ENCODE measurements at places on chromosomes 16 and 17.
A peak's percentile ranks its signal among the peaks of the same experiment; 100 is the strongest.

DNA sequence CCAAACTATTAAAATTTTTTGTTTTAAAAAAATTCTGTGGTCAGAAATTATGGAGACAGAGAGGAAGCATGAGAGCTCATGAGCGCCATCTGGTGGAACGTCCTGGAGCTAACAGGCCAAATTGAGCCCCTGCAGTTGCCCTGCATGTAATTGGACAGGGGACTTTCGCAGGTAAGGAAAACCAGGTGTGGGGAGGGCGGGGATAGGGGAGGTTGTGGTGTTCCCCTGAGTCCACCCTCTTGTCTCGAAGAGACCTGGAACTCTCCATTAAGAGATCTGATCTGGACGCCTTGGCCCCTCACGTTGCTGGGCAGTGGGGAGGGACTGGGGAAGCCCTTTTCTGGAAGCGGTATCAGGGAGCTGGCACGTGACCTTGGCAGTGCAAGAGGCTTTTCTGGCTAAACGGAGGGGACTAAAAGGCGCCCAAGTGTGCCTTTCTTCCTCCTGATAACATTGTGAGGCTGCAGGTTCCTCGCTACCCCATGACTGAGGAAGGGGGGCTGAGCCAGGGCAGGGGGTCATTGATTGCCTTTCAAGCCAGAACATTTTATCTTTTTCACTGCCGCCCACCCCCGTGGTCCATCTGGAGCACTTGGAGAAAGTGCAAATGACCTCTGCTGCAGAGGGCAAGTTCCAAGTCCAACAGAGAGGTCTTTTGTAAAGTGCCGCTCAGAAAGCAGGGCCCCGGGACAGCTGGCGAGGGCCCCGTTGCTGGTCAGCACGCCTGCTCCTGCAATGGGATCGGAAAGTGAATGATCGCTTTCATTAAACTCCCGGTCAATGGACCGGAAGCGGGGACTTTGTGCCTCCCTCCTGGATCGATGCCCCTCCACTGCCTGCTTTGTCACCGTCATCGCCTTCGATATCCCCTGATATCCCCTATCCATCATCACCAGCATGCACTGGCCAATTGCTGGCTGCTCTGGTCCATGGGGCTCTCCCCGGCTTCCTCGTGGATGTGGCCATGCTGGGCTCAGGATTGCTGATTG, 18.4 kb downstream of the PDILT start:
- peak; percentile 59 for DNase-seq

DNA sequence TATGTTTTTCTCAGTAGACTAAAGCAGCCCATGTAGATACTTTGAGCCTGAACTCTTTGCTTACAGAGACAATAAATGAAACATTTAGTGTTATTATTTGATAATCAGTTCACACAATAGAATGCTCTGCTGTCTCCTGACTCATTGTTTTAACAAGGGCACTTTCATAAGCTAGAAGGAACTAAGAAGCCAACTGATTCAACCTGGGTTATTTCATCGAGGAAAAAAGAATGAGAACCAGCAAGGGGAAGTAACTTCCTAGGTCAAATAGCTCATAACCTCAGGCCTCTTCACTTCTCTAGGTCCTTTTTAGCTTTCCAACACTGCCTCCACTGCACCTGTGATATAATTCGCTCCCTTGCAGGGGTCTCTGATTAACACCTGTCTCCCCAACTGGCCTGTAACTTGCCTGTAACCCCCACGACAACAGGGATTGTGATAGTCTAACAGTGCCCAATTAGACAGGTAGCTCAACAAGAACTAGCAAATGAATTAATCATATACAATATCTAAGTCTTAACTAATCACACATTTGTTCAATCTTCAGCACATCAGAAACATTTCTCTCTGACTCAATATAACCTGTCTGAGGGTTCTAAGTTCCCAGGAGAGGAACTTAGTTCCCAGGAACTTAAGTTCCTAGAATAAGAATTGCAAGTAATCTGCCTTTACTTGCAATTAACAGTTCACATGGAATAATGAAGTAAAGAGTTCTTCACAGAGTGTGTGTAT, 34.8 kb downstream of the RFFL start:
- no peak for DNase-seq

GRCh38 chr17:47731396-47731795, 1.6 kb upstream of the TBX21 start:
- no peak for DNase-seq

DNA sequence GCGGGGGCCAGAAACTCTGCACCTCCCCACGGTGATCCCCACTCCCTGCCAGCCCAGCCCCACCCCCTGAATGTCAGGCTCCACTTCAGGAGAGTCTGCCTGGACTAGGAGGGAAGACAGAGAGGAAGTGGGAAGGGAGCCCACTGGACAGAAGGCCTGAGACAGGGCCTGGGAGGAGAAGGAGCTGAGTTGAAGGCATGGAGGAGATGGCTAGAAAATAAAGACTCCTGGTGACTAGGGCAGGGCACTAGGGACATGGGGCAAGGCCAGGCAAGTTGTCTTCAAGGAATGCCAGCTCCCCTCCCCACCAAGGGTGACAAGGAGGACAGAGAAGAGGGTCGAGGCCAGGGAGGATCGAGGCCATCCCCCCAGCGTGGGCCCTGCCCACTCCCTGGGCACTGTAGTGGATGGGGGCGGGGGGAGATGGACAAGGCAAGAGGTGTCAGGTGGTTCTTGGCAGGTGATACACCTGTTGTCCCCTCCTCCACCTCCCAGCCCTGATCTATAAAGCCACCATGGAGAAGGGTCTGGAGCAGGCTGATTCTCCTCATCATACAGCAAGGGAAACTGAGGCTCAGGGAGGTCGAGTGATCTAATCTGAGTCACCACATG, 19.7 kb downstream of the SRCIN1 start:
- no peak for DNase-seq

DNA sequence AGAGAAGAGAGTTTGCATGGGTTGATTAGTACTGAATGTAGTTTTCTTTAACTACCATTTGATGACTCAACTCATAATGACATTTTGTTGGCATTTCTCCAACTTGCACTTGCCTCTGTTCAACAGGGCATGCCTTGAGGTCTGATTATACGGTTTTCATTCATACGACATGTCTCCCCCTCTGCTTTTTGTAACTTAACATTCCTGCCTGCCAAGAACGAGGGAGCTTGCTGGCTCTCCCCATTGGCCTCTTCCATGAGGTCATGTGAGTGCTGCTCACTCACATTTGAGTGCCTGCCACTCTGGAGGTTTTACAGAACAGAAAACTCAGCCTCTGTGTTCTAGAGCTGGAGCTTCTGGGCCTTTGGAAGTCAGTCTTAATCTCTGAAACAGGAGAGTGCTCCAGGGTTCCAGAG, 19.7 kb downstream of the MAP2K6 start:
- no peak for DNase-seq

DNA sequence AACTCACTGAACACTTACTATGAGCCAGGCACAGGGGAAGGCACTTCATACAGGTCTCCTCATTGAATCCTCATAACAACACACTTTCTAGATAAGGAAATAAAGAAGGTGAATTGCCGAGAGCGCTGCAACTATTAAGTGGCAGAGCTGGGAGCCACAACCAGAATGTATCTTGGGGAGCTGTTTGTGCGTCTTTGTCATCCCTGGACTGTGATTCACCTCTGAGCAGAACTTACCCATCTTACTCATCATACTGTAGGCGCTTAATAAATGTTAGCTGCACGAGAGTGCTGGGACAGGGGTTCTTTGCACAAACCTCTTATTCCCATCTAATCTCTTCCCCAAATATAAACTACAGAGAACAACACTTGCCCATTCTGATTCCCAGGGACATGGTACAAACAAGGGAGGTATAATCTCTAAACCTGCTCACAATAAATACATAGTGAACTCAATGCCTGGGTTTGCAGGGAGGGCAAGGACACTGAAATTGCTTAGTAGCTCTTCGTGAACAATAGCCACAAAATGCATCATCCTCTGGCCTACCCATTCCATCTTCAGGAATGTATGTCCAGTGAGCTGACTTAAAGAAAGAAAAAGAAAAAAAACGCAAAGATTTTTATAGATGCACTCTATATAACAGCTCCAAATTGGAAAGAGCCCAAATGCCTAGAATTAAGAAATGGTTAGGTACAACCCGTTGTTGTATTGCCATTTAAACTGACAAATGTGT, 43.0 kb downstream of the MYO18A start:
- no peak for DNase-seq

- DNase-seq: no peak
These were observed 60.2 kb upstream of the ADORA2B start for GRCh38 chr17:15884731-15885130.
